ENCODE measurements at places on chromosomes 13 and 19.

DNA sequence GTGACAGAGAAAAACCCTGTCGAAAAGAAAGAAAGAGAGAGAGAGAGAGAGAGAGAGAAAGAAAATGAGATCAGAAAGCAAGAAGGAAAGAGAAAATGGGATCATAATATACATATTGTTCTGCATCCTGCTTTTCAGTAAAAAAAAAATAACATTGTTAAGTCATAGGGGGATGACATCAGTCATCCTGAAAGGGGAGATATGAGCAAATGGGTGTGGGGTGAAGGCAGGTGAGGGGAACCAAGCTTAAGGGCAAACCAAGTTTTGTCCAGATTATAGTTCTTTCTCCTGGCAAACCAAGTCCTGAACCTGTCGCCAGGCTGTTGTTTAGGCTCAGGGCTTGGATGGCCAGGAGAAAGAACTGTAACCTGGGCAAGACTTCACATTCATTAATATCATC lies 92.6 kb upstream of the TMTC4 start:
- DNase-seq: no peak

DNA sequence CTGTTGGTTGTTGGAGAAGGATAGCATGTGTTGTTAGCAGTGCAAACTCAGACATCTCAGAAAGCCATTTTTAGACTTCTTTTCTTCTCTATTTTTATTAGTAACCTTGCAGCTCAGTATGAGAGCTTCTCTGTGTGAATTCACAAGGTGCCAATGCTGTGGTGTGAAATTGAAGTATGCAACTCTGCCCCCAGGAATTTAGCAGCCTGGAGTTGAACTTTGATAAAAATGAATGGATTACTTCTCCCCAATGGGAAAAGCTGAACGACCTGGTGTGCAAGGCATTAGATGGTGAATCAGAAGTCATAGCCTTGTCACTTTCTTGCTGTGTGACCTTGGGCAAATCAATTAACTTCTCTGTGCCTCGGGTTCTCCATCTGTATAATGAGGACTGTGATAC lies 512.3 kb upstream of the PCDH9 start:
- DNase-seq: no peak

GRCh38 chr13:100363285-100363711 lies 225.3 kb downstream of the GGACT start:
- DNase-seq: no peak

- DNase-seq: peak; percentile 91
Measured at GRCh38 chr13:36919171-36919832, 736 bp downstream of the SMAD9 start.

DNA sequence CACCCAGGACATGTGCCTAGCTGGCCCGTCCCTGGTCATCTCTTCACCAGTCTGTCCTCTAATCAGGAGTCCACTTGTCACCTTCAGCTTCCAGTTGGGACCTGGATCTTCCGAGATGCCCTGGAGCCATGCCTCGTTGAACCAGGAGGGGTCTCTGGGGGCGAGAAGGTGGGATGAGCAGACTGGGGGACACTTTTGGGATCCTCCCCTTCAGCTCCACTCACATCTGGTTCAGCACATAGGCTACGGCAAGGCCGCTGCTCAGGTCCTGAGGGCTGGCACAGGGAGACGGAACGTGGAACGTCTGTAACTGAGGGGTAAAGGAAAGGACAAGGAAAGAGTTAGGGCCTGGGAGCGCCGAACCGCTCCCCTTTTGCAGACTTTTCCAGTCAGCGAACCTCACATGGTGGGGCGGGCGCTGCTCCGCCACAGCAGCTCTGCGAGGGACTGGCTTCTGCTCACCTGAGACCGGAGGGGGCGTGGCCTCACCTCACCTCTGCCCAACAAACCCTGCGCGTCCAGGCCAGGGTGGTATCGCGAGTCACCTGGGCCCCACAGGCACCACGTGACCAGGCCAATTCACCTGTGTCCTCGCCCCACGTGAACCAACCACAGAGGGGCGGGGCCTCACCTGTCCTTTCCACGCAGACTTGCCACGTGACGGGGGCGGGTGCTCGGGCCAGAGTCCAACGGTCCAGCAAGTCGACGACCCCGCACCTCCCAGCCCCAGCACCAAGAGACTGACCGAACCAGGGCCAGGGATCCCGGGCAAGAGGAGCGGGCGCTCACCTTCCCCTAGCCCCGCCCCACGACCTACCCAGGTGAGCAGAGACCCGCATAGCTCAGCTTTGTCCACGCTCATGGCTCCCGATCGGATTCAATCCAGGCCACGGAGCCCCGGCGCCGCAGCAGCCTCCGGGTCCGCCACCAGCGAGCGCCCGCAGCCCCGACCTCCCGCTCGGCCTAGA lies at the start of gene HOOK2:
Gene HOOK2, minus strand, starts transcription at position 965 of the 968 bp plus-strand sequence. Its CDS starts 103 bp downstream, at position 862.
- peak; percentile 71 for DNase-seq

- no peak for DNase-seq
Measured at GRCh38 chr13:39682788-39683187, 27.3 kb downstream of the COG6 start.

DNA sequence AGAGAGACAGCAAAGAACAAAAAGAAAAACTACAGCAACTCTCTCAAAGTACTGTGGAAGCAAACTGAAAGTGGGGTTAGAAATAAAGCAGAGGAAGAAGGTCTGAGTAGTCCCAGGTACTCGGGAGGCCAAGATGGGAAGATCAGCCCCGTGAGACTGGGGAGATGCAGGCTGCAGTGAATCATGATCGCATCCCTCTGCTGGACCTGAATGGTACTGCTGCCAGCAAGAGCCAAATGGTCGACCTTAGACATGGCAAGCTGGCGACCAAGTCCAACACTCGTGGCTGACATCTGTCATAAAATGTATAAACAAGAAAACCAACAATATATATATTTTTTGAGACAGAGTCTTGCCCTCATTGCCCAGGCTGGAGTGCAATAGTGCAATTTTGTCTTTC lies 33.7 kb upstream of the ZNF724 start:
- DNase-seq: peak; percentile 76

- no peak for DNase-seq
Measured at GRCh38 chr13:23146811-23147625, 33.8 kb upstream of the SGCG start.

- peak; percentile 90 for DNase-seq
Measured at GRCh38 chr19:7868671-7869452, 5.3 kb downstream of the PRR36 start.

DNA sequence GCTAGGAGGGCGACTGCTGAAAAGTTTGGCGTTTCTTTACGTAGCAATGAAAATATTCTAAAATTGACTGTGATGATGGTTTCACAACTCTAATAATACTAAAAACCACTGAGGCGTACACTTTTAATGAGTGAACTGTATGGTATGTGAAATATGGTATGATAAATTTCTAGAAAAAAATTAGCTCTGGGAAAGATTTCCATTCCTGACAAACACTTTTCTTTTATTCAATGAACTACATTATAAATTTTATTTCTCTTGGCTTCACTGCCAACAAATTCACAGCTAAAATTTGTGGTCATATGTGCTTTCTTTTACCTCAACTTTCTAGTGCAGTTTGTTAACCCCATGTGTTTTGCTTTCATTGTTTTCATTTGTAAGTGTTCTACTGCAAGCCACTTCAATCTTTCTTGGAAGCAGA lies 11.1 kb downstream of the ZC3H13 start:
- no peak for DNase-seq

DNA sequence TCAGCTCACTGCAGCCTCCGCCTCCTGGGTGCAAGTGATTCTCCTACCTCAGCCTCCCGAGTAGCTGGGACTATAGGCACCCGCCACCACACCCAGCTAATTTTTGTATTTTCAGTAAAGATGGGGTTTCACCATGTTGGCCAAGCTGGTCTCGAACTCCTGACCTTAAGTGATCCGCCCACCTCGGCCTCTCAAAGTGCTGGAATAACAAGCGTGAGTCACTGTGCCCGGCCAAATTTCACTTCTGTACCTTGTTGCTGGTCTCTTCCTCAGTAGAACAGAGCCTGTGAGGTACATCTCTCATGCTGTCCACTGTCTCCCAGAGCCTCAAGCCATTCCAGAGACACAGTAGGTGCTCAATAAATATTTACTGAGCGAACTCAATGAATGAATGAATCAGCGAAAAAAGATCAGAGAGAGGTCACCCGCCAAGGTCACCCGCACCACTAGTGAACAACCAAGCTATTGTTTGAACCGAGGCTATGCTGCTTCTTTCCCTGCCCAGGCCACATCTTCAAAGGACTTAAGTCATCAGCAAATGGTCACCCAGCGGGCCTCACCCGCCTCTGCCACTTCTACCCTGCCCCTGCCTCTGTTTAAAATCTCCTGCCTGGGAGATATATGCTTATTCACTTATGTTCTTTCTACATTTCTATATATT lies 9.3 kb downstream of the TMEM143 start:
- DNase-seq: no peak

- DNase-seq: peak; percentile 96
Measured at GRCh38 chr19:46859637-46860124, 1.1 kb upstream of the ARHGAP35 start.

DNA sequence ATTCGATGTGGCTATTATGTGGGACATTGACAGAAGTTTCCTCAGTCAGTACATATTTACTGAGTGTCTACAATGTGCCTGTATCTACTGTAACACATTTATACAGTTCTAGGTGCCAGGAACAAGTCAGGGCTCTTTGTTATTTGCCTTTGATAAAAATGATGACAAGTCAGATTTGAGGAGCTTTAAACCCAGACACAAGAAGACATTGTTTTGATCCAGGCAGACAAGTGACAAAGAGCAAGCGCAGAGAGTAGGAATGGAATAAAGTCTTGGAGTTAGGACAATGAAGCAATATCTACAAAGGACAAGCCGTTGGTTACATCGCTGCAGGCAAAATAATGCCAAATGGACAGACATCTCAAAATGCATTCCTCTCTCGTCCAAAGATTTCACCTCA lies 70.1 kb downstream of the ITGBL1 start:
- no peak for DNase-seq
